ENCODE measurements at places on chromosomes 13 and 19.
A peak's percentile ranks its signal among the peaks of the same experiment; 100 is the strongest.

DNA sequence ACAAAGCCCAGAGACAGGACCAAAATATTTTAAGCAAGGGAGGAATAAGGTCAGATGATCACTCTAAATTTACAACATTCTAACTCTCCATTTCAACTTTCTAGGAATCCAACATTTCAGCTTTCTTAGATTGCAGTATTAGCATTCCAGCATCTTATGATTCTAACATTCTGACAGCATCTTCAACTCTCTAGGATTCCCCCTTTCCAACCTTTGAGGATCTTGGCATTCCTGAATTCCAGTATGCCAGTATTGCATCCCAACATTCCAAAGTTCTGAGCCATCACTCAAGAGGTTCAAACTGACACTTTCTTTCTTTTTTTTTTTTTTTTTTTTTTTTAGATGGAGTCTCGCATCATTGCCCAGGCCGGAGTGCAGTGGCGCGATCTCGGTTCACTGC, 13.8 kb downstream of the TGFB1 start:
- DNase-seq = no peak

- no peak for DNase-seq
Measured at GRCh38 chr19:46624958-46625661, at the start of gene PTGIR. Gene PTGIR, minus strand, starts transcription at chr19:46625089. Its CDS starts 864 bp downstream, at chr19:46624225.

DNA sequence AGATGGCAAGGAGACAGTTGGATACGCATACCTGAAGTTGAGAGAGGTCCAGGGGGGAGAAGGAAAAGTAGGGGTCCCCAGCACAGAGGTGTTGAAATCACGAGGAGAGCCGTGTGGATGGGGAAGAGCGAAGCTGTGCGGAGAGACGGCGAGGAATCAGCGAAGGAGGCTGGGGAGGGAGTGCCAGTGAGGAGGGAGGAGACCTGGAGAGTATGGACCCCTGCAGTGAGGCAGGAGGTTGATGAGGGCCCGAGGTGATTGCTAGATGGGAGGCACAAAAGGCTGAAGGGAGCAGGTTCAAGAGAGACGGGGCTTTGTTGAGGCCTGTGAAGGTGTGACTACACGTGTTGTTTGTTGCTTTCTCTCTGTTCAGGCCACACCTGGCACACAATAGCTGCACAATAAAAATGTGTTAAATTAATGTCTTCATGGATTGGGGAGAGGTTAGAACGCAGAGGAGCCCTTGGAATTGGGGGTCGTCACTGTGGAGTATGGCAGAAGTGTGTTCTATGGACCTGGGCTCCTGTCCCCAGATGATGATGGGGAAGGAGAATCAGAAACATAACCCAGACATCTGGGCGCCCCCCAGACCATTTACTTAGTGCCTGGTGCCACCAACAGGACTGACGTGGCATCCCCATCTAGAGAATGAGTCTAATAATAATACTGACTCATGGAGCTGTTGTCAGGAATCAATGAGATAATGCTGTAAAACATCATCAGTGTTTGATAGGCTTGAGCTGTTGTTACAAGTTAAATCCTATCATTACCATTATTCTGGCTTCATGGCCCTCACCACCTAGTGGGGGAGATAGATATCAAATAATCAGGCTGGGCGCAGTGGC, 137.5 kb downstream of the SIPA1L3 start:
- DNase-seq = no peak

DNA sequence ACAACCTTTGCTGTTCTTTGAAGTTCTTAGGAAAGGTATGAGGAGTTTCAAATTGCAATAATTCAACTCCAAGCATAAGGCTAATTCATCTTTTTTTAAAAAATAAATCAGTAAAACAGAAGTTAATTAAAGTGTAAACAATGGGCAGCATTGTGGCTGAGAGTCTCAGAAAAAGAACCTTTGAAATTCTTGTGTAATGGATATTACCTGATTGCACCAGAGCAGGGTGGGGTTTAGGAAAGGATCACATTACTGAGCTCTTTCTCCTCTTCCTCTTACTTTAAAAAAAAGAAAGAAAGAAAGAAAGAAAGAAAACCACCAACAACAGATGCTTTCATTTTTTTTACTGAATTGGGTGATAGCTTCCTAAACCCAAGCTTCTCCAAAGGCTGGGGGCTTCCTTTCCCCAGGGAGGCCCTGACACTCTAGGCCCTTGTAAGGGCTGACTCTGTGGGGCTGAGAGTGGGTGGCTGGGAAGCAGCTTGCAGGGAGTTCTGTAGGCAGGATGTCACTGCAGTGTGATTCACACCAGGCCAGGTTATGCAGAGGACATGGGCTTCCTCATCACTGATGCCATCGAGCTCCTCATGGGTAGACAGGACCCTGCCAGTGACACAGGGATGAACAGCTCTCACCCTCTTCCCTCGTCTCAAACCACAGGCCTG, 564.5 kb downstream of the FGF9 start:
- no peak for DNase-seq

DNA sequence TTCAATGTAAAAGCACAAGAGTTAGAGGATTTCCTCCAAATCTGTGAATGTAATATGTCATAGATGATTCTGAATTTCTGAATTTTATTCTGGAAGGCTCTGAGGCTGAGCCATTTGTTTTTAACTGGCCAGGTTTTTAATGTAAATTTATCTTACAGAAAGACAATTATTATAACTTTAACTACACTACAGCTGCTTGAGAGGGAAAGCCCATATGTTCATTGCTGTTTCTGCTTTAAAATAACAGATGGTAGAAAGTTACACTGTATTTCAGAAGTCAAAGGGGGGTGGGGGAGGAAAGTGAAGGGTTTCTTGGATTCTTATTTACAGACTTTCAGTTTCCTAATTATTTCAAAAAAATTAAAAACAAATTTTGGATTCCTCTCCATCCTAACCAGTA, 62.8 kb downstream of the DNAJC15 start:
- no peak for DNase-seq

GRCh38 chr13:85797311-85797710, 1.9 kb downstream of the SLITRK6 start:
- no peak for DNase-seq

GRCh38 chr13:24251525-24251924, 57.9 kb upstream of the C1QTNF9 start:
- peak; percentile 94 for DNase-seq

- DNase-seq = no peak
Measured at GRCh38 chr19:46737298-46737654, 8.6 kb upstream of the FKRP start.

- DNase-seq = peak; percentile 44
Measured at GRCh38 chr19:7326105-7326877, 22.4 kb upstream of the ARHGEF18 start.

GRCh38 chr19:38899447-38900201, at the start of the genes NFKBIB and SIRT2:
Gene NFKBIB, plus strand, starts transcription at chr19:38899969. Its CDS starts 64 bp downstream, at chr19:38900033.
Gene SIRT2, minus strand, starts transcription at chr19:38899618. Its CDS starts 97 bp downstream, at chr19:38899521.
- DNase-seq = peak; percentile 100

DNA sequence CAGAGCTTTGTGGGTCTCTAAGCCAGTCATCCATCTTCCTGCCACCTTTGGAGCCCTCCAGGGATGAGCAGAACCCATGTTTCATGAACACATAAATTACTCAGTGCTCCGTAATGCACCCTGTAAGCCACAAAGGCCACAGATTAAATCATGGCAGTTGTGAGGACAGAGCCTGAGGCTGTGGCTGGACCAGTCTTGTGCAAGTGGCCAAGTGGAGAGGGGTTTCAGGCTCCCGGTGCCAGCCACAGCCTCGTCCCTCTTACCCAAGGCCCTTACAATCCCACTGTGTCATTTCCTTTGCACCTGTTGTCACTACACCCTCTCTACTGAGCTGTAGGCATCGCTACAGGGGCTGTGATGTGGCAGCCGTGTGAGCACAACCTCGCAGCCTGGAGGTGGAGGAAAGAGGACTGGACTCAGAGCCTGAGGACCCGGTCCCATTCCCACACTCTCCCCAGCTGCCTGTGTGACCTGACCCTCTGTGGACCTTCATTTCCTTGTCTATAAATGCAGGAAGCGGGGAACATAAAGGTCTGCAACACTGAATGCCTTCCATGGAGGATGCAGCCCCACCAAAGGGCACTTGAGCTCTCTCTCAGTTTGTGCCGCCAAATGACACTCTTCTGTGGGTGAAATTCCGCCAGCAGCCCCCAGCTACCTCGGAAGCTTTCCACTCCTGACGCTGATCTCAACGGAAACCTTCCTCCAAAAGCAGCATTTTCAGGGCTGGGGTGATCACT, 792.0 kb downstream of the UQCRFS1 start:
- no peak for DNase-seq

DNA sequence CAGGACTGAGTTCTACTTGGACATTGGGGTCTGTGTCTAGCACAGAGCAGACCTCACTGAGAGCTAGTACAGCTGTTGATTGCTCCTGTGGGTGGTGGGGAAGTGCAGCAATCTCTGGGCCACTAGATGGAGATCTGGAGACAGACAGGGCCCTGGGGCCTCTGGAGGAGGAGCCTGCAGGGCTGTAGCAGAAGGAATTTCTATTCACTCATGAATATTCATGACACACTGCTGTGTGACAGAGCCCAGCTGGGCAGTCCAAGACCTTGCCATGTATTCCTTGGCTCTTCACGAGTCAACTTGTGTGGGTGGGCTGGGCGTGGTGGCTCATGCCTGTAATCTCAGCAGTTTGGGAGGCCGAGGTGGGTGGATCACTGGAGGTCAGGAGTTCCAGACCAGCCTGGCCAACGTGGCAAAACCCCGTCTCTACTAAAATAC, 37.5 kb downstream of the SUGP2 start:
- DNase-seq = no peak

- no peak for DNase-seq
Measured at GRCh38 chr19:23917856-23918255, 3.2 kb downstream of the ZNF726 start.

DNA sequence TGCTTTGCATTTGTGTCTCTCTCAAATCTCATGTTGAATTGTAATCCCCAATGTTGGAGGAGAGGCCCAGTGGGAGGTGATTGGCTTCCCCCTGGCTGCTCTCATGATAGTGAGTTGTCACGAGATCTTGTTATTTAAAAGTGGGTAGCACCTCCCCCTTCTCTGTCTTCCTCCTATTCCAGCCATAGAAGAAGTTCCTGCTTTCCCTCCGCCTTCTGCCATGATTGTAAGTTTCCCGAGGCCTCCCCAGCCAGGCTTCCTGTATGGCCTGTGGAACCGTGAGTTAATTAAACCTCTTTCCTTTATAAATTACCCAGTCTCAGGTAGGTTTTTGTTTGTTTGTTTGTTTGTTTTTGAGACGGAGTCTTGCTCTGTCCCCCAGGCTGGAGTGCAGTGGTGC, 3.8 kb downstream of the LILRA4 start:
- no peak for DNase-seq

DNA sequence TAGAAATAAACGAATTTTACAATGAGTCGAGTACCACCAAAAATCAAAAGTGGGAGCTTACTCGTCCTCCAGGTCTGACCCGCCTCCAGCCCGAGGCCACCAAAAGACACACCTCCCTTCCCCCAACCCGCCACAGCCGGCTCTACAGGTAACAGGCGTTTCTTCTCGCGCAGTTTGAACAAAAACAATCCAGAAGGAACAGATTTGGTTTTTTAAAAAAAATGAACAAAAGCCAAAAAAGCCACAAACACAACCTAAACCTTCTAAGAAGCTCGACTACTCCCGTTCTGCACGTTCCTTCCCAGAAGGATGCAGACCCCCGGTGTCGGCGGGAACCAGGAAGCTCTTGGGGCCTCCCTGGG, 671 bp downstream of the ZDHHC20 start:
- peak; percentile 50 for DNase-seq

GRCh38 chr13:95123726-95124125, 177.5 kb downstream of the ABCC4 start:
- no peak for DNase-seq

DNA sequence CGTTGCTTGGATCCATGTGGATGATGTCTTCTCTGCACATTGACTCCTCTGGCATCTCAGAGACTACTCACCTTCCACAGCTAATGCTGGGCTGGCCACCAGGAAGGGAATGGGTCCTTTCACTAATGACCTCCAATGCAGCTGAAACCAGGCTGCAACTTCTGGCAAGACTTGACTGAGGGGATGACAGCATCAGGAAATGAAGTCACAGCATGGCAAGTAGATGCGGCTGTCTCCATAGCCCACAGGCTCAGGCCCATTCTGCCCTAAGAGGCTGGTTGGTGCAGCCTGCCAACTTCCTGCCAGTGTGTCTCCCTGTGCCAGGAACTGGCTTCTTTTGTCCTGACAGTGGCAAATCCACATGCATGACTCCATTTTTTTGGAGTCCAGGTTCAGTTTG, 467.3 kb downstream of the TSHZ3 start:
- no peak for DNase-seq

DNA sequence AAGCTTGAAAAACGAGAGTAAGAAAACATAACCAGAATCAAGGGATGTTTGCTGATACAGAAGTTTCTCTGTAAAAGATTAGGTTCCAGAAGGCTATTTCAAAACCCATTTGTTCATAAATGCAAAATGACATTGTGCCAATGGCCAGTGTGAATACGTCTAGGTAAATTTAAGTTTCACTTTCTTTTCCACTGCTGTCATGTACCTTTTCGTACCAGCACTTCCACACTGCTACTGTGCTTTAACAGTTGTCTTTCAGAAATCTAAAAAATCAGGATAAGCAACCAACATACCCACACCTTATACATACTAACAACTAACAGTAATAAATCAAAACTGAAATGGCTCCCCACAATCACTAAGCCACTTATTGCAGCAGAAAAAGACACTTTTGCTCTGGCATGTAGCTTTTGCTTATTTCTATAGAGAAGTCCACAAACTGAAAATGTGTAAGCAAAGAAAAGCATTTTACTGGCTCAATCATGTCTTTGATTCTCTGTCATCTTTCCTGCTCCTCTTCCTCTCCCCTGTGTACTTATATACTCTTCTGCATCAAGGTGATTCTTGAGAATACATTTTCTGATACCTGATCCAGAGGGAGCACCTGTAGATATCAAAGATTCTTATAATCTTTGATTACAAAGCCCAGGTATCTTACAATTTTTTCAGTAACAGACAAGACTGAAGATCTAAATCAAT, 34.3 kb downstream of the ELF1 start:
- DNase-seq = peak; percentile 53

DNA sequence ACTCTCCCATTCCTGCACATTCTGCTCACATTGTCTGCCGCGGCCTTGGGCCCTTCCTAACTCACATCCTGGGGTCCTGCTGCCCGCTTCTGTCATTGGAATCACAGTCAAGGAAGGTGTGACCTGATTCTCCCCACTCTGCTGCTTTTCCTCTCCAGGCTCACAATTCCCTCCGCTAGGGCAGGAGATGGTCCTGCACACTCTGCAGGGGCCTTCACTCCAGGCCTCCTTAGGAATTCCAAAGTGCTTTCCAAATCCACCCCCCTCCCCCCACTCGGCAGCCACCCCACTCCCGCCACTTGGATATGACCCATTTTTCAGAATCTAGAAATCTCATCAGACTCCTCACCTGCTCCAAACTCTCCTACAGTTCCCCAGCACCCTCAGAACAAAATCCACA, 3.1 kb upstream of the SLC5A5 start:
- DNase-seq = no peak
